ENCODE measurements at places on chromosomes 6 and 20.

DNA sequence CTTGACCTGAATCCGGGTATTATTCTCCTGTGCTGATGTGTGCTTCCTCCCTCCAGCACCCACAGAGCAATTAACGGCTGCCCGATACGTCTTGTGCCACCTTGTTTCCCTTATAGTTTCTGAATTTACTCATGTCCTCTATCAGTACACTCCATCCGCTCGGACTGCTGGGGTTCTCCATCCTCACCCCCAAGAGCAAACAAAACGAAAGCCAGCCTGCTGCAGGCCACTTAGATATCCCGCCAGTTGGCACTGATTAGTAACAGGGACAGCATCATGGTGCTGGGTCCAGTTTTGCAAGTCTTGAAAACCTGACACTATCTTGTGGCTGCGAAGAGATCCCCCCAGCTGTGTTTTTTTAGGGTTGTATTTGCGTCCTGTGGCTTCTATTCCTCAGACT, 71.8 kb downstream of the SSR1 start:
- no peak for DNase-seq

DNA sequence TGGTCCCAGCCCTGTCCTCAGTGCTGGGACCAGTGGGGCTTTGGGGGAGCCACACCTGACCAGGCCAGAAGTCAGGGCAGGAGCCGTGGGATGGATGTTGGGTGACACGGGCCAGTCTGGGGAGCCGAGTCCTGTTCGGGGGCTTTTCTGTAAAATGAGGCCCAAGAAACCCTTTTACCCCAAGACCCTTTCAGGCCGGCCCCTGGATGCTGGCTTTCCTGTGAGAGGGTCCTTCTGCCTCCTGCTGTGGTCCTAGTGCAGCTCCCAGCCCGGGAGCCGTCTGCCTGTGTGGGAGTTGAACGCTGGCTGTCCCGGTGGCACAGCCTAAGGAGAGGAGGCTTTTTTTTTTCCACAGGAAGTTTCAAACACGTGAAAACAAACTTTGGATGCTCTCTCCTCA, 123.2 kb downstream of the TMEM242 start:
- DNase-seq, result no peak

DNA sequence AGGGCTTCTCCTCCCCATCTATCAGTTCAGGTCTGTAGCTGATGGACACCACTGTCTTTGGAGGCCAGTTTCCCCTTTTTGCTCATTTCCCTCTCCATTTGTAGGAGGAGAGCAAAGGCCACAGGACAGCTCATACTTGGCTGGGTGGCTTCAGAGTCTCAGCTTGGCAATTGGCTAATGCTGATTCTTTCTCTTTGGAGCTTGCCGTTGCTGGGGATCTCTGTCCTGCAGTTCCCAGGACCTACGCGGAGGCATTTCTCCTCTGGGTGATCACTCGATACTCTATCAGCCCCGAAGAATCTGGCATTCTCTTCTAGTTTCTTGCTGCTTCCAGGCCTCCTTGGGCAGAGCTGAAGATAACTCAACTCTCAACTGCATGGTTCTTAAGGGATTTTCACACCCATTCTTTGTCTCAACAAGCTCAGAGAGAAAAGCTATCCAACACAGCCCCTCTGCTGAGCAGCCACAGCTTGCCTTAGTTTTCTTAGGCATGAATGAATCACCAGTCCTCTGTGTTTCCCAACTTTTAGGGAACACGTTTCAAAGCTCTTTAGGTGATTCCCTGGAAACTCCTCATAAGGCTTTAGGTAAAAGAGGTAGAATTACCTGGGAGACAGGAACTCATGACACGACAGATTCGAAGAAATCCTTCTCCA, 19.2 kb upstream of the SSR1 start:
- DNase-seq, result no peak

DNA sequence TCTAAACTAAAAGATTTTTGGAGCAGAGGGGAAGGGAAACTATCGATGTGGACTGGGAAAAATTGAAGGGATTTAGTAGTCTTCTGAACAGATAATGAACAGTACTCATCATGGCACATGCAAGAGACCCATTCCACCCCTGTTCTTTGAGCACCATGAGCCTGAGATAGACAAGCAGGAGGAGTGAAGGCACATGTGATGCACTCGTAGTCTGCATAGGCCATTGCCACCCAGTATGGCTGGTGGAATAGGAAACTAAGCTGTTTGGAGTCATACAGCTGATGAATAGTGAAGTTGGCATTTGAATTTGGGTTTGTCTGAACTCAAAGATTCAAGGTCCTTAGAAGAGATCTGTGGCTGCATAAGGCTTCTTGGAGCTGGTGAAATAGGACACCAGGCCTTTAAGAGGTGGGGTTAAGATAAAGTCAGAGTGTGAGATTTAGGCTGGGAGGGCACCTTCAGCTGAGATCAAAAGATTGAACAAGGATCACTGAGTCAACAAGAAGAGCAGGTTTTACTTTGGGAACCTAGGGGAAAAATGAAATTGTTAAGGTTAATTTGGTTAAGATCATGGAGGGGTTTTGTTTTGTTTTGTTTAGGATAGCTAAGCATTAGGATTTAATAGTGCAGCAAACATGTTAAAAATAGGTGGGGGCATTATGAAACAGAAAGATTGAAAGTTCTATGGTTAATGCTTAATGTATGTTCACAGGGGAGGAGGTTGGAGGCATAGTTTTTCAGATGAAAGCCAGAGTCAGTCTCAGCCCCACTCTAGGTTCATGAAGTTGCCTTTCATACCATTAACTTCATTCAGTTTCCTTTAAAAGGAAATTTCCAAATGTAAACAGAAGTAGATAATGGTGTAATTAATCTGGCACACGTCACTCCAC, 148.8 kb downstream of the ARID1B start:
- DNase-seq, result no peak

- no peak for DNase-seq
Measured at GRCh38 chr6:121932076-121932991, 467.1 kb upstream of the HSF2 start.

- no peak for DNase-seq
Measured at GRCh38 chr6:5422321-5422915, 161.1 kb downstream of the FARS2 start.

GRCh38 chr6:29884261-29884660, 56.6 kb downstream of the HLA-G start:
- no peak for DNase-seq

DNA sequence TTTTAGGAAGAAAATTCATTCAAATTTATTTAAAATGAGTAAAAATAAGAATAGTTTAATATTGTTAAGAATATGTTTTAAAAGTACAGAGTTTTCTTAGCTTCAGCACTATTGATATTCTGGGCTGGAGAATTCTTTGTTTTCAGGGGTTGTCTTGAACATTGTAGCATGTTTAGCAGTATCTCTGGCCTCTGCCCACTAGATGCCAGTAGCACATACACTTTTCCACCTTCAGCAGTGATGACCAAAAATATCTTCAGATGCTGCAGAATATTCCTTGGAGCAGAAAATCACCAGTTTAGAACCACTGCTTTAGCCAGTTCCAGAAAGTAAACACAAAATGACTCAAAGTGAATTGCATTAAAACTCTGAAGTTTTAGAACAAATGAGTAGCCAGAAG, 19.4 kb upstream of the SDHAF4 start:
- DNase-seq, result no peak

DNA sequence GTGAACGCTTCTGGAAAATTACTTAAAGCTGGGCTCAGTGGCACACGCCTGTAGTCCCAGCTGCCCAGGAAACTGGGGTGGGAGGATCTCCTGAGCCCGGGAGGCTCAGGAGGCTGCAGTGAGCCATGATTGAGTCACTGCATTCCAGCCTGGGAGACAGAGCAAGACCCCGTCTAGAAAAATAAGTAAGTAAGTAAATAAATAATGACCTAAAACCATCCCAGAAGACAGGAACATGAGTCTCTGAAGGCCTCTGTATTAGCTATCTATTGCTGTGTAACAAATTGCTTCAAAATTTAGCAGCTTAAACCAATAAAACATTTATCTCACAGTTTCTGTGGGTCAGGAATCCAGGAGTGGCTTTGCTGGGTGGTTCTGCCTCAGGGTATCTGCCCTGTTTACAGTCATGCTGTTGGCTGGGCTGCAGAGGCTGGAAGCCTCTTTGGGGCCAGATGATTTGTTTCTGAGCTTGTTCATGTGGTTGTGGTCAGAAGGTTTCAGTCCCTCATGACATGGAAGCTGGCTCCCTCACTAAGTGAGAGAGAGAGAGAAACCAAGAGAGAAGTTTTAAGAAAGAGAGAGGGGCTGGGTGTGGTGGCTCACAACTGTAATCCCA, 48.4 kb upstream of the NCOA3 start:
- DNase-seq, result no peak

DNA sequence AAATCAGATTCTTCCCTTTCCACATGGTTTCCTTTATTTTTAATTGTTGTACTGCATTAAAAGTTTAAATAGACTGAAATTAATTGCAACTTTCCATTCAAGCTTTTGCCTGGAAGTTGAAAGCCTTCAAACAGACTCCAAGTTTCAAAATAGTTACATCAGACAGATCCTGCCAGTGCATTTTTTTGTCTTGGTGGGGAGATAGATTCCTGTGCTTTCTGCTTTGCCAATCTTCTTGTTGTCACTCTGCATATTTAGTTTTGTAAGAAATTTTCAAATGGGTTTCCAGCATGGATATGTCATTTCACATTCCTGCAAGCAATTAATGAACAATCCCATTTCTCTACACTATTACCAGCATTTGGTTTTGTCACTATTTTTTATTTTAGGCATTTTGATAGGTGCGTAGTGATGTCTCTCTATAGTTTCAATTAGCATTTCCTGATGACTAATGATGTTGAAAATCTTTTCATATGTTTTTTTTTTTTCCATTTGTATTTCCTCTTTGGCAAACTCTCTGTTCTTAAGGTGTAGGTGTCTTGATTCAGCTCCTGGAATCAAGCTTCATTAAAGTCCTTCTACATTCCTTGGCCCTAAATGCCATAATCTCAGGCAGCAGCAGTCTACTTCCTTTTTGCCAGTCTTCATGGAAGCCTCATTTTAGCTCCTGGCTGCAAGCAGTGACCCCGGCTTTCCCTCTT, 40.5 kb downstream of the SCP2D1 start:
- DNase-seq, result no peak

DNA sequence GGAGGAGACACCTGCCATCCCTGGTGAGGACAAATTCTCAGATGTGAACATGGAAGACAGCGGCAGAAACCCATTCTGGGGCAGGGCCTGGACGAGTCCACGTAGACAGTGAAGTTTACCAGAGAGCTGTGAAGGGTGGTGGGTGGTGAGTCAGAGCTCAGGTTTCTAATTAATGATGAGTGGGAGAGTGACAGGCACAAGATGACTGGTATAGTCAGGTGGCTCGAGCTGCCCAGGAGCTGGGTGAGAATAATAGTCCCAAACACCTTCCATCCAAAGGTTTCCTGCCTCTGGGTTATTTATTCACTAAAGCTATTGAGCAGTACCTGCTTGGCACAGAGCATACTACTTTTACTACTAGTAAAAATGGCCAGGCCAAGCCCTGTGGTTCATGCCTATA, 6.0 kb downstream of the TLDC2 start:
- DNase-seq, result no peak

GRCh38 chr6:157536223-157536545, 155.2 kb downstream of the ZDHHC14 start:
- no peak for DNase-seq

DNA sequence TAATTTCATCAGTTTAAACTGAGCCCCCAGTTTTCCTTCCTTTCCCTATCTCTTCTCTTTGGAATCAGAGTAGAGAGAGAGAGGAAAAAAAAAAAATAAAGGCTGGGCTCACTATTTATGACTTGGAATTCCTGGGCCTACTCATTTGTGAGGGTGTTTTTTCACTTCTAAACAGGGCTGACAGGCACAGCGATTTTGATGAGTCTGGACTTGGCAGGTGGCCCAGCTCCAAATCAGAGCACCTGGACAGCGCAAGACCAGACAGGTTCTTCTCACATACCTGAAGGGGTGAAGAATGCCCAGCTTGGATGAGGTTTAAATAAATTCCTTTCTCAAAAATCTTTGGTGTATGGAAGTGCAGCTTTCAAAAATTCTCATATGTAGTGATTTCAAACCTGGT, 122.2 kb downstream of the KIF13A start:
- DNase-seq, result no peak

DNA sequence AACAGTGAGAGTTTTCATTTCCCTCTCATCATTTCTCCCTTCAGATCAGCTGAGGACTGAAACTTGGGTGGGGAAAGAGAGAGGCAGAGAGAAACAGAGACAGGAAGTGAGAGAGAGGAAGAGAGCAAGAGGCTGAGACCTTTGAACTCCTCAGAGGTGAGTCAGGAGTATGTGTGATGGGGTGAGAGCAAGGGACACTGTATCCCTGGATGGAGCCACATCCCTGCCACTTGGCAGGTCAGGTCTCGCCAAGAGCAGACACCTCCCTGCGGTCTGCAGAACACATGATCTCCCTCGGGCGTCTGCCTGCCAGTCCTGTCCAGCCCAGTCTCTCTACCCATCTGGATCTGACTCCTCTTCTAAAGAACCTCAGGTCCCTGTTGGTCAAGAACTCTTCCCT, 62.7 kb upstream of the SYNDIG1 start:
- DNase-seq, result no peak

- DNase-seq, result no peak
Measured at GRCh38 chr6:5730585-5731263, 276.0 kb downstream of the NRN1 start.

- DNase-seq, result no peak
Measured at GRCh38 chr6:106070636-106071035, 15.5 kb upstream of the PRDM1 start.

GRCh38 chr20:34110745-34111641, 1.1 kb downstream of the EIF2S2 start:
- DNase-seq, result no peak

GRCh38 chr20:35116258-35116657, 23.7 kb upstream of the TRPC4AP start:
- no peak for DNase-seq

- no peak for DNase-seq
Measured at GRCh38 chr6:34196833-34197195, 39.9 kb upstream of the HMGA1 start.

GRCh38 chr6:33128318-33128717, 52.5 kb downstream of the HLA-DPB1 start:
- DNase-seq, result no peak

DNA sequence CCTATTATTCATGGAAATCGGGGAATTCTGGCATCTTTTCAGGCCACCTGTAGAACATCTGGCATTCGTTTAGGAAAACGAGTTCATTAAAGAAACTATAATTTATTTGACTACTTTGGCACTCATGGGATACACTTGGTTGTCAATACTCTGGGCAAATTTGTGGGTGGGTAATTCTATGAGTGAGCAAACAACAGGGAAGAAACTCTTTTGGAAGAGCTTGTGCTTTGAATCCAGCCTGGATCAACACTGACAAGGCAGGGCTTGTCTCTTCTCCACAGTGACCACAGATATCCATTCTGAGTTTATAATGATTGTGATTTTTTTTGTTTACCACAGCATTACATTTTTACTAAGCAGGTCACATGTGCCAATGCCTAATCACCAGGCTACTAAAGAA, 394.7 kb downstream of the THBS2 start:
- no peak for DNase-seq

- no peak for DNase-seq
Measured at GRCh38 chr20:42701948-42702347, 487.8 kb downstream of the PTPRT start.

DNA sequence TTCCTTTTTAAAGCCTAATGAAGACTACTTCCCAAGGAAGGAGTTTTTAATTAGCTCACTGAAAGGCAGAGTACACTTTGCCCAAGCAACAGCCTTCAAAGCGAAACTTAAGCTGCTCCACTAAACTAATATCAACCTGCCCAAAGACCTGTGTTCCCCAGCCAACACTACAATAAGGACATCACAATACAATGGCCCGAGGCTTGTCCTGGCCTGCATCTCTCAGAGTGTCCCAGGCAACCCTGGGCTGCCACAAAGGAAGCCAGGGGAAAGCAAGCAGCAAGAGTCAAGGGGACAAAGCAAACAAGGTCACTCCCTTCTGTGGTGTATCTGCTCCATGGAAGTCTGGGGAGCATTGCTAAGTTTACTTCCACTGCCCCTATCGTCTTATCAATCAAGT, 52.3 kb downstream of the PIGU start:
- no peak for DNase-seq
